Cerebellar nuclear complex (tissue), 1 donor: ENCODE measurements at places on chromosomes 6 and 20.

- DNase-seq, result no peak
Observed at GRCh38 chr6:117776441-117776840, 101.2 kb downstream of the NUS1 start.

DNA sequence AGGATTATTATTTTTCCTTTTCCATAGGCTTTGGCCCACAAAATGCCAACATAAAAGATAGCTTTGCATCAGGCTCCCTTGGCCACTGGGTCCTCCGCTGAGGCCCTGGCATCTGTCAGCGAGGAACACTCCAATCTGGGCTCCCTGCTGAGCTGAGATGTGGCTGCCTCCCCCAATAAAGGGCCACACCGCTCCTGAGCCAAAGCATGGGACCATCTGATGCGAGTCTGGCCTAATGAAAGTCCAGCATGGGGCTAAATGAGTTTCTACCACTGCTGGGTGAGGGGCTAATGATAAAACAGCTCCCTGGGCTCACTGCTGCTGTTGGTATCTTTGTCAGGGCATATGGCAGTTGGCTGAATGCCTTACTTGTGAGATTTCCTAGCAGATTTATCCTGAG is 817.5 kb upstream of the SLC35B3 start:
- no peak for DNase-seq

DNA sequence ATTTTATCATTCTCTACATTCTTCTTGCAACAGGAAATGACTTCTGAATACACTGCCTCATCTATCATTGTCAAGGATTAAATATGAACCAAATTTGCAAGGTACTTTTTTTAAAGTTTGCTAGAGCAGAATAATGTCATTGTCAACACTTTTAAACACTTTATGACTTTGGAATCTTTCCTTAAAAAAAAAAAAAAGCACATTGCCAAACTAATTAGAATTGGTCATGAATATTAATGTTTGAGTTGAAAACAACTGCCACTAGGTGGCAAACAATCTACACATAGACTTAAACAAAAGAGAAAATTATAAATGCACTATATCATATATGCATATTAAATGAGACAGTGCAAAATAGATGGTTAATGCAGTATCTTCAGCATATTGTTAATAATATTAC is 32.5 kb upstream of the TMEM244 start:
- DNase-seq, result no peak

DNA sequence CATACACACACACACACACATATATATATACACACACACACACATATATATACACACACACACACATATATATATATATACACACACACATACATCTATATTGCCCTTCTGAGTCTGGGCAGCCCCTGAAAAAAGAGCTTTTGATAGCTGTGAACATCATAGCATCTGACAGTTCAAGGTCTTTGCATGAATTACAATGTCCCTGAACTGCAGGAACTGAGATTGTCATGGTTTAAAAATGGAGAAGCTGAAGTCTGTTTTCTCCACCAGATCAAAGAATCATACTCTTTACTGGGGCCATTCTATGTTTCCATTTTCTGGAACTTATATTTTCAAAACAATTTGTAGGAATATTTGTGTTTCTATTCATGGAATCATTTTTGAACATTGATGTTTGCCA is 189.8 kb downstream of the ZDHHC14 start:
- no peak for DNase-seq
